ENCODE measurements at places on chromosomes 4 and X. TPM values are rescaled to one million over a fixed set of nuclear protein-coding genes. Genes with fewer than 3 reads are reported as not detected.

Gene MFAP3L
- total RNA-seq: 3.8 TPM

Gene ZFYVE28
- total RNA-seq: 2.5 TPM

Gene CYBB
- total RNA-seq: 0.10 TPM

Gene TRIM60
- total RNA-seq: not detected

Gene EXOSC9
- total RNA-seq: 34.8 TPM

Gene PRDM8
- total RNA-seq: 0.70 TPM

Gene SSX4
- not detected for total RNA-seq

Gene MID1IP1
- total RNA-seq: 38.2 TPM

Gene L1CAM
- 23.1 TPM for total RNA-seq

Gene AFF2
- not detected for total RNA-seq

Gene RHOH
- total RNA-seq: not detected

Gene SLC7A11
- total RNA-seq: 15.2 TPM

Gene PTPN13
- 3.4 TPM for total RNA-seq

Gene SLC9B1
- not detected for total RNA-seq

Gene PF4V1
- not detected for total RNA-seq

Gene ANXA5
- total RNA-seq: 553 TPM

Gene CT45A5
- 0.26 TPM for total RNA-seq

Gene SRPX
- 7.3 TPM for total RNA-seq

Gene SUPT20HL2
- not detected for total RNA-seq

Gene HTRA3
- 14.4 TPM for total RNA-seq

Gene MAB21L2
- not detected for total RNA-seq

Gene COX7B2
- not detected for total RNA-seq

Gene PYURF
- 46.6 TPM for total RNA-seq

Gene NPY2R
- total RNA-seq: 0.09 TPM

Gene MAGEE1
- total RNA-seq: 4.9 TPM

Gene TRAPPC11
- total RNA-seq: 10.4 TPM

Gene AMTN
- total RNA-seq: not detected

Gene MAGEB2
- not detected for total RNA-seq

Gene TAF7L
- total RNA-seq: not detected

Gene IGSF1
- total RNA-seq: 0.27 TPM

Gene SLC39A8
- 11.7 TPM for total RNA-seq

Gene CXCL3
- 7.2 TPM for total RNA-seq

Gene RNF128
- not detected for total RNA-seq

Gene PGRMC2
- 93.9 TPM for total RNA-seq

Gene ESX1
- not detected for total RNA-seq

Gene CORIN
- total RNA-seq: not detected
